Fibroblast of skin of scalp (primary cell): ENCODE measurements at places on chromosomes 13 and 19.

DNA sequence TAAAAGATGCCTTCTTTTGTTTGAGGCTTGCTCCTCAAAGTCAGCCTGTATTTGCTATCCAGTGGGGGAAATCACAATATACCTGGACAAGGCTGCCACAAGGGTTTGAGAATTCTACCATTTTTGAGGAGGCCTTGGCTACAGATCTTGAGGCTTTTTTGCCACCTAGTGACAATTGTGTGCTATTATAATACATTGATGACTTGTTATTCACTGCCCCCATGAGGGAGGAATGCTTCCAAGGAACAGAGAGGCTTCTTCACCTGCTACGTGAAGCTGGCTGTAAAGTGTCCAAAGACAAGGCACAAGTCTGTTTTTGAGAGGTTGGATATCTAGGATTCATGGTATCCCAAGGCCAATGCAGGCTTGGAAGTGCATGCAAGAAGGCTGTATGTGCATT is 72.5 kb downstream of the ZNF708 start:
- peak; percentile 0 for DNase-seq

- DNase-seq: peak; percentile 27
Observed at GRCh38 chr19:30799865-30800755, 427.9 kb downstream of the ZNF536 start.

GRCh38 chr13:48493851-48494250 is 39.0 kb downstream of the RCBTB2 start:
- no peak for DNase-seq

- DNase-seq: no peak
Observed at GRCh38 chr13:35720290-35720689, 243.8 kb upstream of the MAB21L1 start.

- DNase-seq: peak; percentile 79
Observed at GRCh38 chr19:11096210-11096841, 7.1 kb downstream of the LDLR start.

- peak; percentile 35 for DNase-seq
Observed at GRCh38 chr13:30224732-30225131, 82.6 kb downstream of the KATNAL1 start.

DNA sequence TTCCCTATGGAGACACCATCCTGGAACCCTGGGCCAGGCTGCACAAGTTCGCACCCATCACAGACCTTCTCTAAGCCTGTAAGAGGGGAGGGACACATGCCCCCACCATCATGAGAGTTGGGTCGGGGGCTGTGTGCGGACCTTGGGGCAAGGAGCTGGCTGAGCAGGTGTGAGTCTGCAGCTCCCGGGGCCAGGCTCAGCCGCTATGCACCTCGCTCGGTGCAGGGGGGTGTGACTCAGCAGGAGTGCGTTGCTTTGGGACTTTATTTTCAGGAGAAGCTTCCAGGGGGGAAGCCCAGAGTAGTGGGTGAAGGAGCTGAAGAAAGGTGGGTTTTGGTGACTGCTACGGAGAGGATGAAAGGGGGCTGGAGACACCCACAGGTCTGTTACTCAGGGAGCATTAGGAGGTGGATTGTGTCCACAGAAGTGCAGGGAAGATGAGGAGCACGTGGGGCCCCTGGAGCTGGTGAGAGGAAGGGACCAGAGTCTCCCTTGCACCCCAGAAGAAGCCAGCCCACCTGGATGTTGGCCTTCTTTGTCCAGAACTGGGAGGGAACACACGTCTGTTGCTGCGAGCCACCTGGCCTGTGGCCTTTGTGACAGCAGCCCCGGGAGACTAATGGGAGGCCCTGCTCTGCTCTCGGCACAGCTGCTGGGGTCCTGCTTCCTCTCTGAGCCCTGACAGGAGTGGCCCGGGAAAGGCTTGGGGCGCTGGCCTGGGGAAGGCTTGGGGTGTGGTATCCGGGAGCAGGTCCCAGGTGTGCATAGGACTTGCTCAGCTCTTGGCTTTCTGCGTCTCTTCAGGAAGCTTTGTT is 162.6 kb downstream of the TEX29 start:
- DNase-seq: no peak

DNA sequence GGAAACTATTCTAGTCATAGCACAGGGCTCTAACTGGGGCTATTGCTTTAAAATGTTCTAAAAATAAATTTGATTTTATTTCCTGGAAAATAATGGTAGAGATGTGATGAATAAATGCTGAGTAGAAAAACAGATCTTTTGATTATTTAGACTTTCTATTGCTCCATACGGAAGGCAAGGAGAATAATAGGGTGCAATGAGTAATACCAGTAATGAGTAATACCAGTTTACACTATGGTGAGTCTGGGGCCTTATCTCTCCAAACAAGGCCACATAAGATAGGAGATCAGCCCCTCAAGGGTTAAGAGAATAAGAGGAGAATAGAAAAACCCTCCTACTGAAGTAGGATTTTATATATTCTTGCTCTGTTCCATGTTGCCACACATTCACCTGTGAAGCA is 390.4 kb downstream of the KLF5 start:
- DNase-seq: no peak

DNA sequence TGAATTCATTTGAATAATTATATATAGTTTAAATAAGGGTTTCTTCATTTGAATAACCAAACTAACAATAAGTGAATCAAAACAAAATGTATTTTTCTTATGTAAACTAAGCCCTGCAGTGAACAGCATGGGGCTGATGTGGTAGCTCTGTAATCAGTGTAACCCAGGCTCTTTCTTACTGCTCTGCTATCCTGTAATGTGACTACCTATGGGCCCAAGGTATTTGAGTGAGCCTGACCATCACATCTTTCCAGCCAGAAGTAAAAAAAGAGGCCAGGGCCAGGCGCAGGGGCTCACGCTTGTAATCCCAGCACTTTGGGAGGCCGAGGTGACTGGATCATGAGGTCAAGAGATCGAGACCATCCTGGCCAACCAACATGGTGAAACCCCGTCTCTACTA is 494.6 kb downstream of the DCT start:
- DNase-seq: no peak

DNA sequence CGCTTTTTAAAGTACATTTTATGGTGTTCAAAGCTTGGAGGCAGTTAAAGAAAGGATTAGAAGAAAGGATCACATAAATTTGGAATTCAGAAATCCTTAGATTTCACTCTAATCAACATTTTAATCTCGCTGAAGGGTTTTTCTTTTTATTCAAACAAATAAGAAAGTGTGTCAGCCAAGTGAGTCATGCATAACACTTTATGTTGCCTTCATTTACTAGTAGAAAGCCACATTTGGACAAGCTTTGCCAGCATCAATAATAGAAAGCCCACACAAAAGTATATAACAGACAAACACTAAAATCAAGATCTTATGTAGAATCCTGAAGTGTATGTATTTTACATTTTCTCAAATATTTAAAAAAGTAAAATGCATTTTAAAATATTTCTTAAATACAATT is 154.9 kb upstream of the TRPC4 start:
- no peak for DNase-seq

DNA sequence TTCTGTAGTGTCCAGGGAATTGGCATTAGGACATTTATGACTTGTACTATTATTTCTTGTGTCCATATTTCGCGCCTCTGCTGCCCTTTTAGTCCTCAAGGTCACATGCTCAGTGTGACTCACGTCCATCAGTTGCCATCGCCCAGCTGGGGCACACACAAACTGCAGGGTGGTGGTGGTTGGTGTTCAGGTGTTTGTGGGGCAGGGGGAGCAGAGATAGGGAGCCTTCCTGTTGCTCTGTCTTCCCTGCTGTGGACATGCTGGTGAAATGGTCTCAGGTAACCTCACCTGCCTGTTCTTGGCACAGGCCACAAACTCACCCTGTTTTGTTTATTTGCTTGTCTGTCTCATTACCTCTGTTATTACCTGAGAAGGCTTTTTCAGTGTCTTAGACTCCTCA is 22.4 kb downstream of the PRR12 start:
- DNase-seq: no peak
